ENCODE measurements at places on chromosomes 2 and 18.

GRCh38 chr2:98467652-98468051 lies 23.0 kb downstream of the INPP4A start:
- DNase-seq, result no peak

DNA sequence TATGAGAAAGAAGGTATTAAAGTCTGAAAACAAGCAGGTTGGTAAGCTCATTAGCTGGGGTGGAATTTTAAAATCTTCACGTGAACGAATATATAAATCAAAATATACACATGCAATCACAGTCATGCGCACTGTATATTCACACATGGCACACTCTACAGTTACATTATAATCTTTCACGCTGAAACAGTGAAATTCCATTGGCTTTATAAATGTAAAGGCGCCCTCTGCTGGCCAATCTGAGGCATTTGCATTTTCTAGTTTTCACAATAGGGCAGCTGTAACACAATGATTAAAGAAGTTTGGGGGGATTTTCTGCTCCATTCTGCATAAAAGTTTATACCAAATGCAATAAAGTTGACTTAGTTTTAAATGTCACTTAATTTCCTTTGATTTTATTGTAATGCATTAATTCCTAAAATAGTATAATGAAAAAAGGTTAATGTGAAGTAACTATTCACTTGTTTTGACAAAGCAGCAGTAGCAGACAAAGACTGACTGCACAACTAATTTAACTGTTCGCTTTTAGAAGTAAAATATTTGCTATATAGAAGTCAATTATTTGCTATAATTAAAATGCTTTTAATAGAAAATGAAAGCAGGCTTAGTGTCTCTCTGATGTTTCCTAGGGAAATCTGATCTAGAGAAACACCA lies 17.2 kb downstream of the IFIH1 start:
- DNase-seq, result no peak

- DNase-seq, result no peak
These were observed 98.9 kb upstream of the CYP1B1 start for GRCh38 chr2:38174646-38175423.

DNA sequence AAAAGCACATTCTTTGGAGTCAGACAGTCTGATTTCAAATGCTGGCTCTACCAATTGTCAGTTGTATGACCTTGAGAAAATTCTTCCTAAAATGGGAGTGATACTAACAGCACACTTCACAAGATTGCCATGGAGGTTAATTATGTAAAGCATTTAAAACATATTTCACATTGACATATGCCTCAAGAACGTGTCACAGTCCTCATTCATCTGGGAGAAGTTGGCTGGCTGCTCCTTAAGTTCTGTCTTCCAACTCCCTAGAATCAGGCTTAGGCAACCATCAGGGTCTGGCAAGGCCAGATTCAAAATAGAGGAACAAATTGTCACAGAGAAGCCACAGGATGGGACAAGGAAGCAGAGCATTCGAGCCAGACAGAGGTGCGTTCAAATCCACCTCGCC lies 228.0 kb upstream of the RND3 start:
- no peak for DNase-seq

DNA sequence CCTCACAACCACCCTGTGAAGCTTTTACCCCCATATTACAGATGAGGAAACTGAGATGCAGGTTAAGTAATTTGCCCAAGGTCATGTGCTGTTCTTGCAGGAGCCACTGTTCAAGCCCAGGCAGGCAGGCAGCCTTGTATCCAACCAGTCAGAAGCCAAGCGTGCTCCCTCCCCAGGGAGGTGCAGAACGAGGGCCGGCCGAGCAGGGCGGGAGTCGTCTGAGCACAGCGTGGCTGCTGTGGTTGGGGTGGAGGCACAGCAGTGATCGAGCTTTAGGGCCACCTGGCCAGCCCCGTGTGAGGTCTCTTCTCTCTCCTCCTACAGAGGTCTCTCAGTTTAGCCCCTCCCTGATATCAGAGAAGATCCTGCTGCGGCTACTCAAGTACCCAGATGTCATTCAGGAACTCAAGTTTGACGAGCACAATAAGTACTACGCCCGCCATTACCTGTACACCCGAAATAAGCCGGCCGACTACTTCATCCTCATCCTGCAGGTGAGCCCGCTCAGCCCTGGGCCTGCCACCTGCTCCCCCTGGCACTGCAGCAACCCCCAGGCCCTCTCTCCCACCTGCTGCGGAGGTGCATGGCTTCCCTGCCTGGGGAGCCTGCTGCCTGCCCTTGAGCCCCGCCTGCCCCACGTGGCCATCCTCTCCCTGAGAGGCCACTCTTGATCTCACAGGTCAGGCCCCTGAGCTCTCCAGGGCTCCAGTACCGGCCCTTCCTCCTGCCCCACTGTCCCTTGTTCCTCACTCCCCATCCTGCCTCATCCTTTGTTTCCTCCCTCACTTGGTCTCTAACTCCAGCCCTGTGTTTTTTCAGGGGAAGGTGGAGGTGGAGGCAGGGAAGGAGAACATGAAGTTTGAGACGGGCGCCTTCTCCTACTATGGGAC lies 17.1 kb upstream of the CNNM3 start:
- no peak for DNase-seq

- no peak for DNase-seq
These were observed 1992.5 kb upstream of the PIK3C3 start for GRCh38 chr18:39962546-39962945.

DNA sequence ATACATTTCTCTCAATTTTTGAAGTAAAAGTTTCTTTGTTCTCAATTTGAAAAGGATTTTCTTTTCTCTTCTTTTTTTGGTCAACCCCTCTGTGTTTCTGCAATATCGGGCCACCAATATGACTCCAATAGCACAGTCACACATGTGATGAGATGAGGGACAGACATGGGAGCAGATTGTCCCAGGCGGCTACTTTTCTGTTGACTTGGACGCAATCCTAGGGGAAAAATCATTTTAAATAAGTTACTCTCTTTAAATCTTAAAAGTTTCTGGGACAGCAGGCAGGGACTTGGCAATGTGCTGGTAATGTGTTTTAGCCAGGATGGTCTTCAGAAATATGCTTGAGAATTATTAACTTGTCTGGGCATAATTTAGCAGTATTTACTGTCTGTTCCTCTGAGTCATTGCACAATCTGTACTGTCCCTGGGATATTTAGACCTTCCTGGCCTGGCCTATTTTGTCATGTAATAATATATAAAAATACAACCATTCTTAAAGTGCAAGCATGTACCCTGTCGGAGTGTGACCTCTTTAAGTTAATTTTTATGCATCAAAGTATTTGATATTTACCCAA lies 388.5 kb upstream of the FANCL start:
- DNase-seq, result no peak

GRCh38 chr2:129661935-129662334 lies 317.5 kb upstream of the RAB6C start:
- no peak for DNase-seq

DNA sequence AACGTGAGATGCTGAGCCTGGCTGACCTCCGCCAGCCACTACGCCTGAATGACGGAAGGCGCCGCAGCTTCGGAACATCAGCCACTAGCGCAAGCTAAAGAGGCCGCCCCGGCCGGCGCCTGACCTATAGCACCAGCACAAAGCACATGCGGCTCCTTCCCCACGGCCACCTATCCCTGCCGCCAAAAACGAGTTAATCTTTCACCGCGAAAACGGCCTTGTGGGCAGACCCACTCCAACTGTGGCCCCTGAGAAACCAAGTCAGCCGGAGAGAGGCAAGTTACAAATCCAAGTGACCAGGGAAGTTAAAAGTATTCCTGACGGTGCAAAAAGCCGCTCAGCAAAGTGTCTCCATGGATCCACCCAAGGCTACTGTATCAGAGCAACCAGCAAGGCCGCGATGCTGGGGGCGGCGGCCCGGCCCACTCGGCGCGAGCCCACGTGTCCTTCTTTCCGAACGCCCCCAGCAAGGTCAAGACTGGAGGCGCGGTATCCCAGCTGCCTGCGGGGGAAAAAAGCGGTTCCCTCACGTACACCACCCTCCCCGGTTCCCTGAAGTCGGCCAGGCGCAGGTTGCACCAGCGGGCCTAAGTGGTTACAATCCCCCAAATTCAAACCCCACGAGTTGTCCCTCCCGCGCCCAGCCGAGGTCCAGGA lies 575 bp downstream of the HSPD1 start:
- no peak for DNase-seq

DNA sequence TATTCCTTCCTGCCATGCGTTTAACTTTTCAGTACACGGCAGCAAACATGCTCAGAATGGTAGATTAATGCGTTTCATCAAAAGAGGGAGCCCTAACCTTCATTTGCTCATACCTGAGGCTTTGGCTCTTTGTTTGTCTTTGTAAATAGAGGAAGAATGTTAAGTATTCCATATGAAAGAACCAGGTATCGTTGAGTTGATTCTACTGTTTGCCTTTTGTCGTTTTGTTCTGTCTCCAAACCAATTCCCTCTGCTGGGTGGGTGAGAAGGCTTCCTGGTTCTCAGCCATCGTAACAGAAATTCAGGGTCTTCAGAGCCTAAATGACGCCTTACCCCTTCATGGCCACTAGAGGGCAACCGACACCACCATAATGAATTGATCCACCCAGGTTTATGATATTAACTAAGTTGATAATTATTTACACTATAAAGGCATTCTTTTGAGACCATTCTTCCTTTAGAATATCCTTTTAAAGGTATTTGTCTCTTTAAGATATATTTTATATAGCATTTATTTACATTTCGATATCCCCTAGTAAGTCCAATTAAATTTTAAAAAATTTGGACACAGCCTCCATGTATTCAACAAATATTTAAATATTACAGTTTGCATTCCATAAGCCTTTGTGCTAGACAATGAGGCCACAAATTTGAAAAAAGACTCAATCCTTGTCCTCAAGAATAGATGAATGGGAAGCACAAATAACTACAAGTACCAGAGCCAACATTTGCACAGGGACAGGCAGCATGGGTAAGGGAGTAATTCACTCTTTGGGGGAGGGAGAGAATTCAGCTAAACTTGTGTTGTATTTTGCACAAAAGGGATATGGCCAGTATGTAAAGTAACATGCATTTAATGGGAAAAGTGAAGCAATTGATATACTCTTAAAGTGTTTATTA lies 48.1 kb downstream of the TIMM21 start:
- no peak for DNase-seq

- no peak for DNase-seq
These were observed 4.8 kb downstream of the MEX3C start for GRCh38 chr18:51192696-51193095.

GRCh38 chr2:174608866-174609214 lies 11.2 kb upstream of the WIPF1 start:
- DNase-seq, result no peak

DNA sequence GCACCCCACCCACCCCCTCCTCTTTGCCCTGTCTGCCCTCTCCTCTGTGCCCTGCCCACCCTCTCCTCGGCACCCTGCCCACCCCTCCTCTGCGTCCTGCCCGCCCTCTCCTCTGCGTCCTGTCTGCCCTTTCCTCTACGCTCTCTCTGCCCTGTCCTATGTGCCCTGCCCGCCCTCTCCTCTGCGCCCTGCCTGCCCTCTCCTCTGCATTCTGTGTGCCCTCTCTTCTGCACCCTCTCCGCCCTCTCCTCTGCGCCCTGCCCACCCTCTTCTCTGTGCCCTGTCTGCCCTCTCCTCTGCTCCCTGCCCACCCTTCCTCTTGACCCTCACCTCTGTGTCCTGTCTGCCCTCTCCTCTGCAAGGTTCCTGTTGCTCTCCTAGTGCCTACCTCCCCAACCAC lies 233.6 kb downstream of the SMAD2 start:
- DNase-seq, result no peak

DNA sequence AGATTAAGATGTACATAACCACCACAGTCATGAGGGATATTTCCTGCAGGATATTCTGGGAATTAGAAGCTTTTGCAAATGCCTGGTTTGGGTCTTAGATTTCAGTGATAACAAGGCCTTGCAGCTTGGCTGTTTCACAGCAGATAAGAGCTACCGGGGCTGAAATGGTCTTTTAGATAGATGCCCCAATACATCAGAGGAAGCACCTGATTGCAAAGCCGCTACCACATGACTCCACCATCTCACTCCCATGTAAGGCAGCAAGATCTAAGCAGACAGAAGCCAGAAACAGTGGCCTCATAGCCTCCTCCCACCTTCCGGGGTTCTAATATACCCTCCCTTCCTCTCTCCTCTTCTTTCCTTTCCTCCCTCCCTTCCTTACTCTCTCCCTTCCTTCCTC lies 31.1 kb upstream of the EPG5 start:
- no peak for DNase-seq

- no peak for DNase-seq
These were observed 335.1 kb upstream of the SKOR2 start for GRCh38 chr18:47586418-47587070.

- no peak for DNase-seq
These were observed 42.4 kb downstream of the MEIS1 start for GRCh38 chr2:66477135-66477842.

- DNase-seq, result no peak
These were observed 96.2 kb downstream of the GALNT3 start for GRCh38 chr2:165697748-165698443.

DNA sequence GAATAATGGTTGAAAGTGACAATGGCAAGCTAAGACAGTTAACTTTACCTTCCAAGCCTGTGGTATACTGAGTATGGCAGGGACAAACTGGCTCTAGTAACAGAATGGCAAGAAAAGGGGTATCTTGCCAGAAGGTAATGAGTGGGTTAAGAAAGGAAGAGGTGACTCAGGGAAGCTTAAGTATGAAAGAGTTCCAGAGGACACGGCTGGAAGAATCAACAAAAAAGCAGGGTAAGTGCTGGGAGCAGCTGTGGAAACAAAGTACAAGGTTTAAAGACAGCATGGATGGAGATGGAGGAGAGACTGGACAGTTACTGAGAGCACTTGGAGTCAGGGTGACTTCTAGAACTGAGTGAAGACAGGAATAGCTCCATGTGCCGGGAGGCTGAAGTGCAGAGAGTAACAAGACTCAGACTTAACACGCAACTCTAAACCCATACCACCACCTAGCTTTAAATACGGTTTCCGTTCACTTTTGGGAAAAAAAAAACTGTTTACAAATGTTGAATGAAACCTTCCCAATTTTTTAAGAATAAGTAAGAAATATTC lies 69.0 kb downstream of the REV1 start:
- no peak for DNase-seq

DNA sequence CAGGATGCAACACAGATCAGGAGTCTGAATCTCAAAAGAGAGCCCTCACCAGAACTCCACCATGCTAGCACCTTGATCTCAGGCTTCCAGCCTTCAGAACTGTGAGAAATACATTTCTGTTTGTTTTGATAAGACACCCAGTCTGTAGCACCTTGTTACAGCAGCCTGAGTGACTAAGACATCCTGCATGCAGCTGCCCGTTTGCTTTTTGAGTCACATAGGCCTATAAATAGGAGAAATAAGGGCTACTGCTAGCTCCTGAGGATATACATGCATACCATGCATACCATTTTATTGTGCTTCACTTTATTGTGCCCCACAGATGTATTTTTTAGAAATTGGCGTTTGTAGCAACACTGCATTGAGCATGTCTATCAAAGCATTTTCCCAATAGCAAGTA lies 337.8 kb downstream of the CDH2 start:
- no peak for DNase-seq

- no peak for DNase-seq
These were observed 896 bp upstream of the SLC8A1 start for GRCh38 chr2:40452786-40453185.

- no peak for DNase-seq
These were observed 314.9 kb downstream of the EIPR1 start for GRCh38 chr2:3062476-3063260.

- no peak for DNase-seq
These were observed 64.1 kb downstream of the TRAPPC12 start for GRCh38 chr2:3443506-3444084.
